ENCODE measurements at places on chromosomes 11 and 22.
A peak's percentile ranks its signal among the peaks of the same experiment; 100 is the strongest.

DNA sequence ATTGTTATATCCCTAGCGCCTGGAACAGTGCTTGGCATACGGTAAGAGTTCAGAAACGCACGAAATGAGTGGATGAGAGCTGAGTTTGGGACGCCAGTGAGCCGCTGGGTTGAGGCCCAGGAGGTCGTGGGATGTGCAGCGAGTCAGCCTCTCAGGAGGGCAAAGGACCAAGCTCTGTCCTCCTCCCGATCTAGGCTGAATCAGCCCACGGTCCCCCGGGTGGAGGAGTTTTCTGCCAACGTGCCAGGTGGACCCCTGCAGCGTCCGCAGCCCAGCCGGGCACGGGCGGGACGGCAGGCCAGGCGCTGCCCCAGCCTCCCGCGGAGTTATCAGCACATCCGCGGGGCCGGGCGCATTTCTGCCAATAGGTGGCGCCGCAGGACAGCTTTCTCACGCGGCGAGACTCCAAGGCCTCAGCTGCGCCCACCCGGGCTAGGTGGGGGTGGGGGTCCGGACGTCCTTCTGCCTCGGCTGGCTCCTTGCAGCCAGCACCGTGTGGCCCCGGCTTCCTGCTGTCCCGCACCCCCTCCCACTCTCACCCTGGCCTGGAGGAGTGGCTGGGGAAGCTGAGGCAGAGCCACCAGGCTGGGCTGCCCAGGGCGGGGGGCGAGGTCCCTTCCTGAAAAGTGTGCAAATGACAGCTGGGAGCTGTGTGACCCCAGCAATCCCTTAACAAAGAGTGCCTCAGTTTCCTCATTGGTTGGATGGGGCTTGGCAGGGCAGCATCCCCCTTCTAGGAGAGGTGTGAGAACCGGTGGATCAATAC is 2.2 kb upstream of the RPS19BP1 start:
- DNase-seq: peak; percentile 78

DNA sequence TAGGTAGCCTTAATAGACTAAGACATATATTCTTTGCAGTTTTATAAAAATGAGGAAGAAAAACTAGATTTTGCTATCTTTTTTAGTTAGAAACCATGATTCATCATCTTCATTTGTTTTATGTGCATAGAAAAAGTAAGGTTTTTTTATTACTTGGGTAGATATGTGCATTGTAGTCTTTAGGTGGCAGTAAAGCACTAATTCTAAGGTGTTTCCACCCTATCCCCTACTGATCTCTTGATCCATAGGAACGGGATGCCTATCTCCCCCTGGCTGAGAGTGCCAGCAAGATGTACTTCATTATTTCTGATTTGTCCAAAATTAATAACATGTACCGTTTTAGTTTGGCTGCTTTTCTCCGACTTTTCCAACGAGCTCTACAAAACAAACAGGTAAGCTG is 148.1 kb downstream of the DYNC2H1 start:
- DNase-seq: no peak

- peak; percentile 22 for DNase-seq
Measured at GRCh38 chr11:13962562-13963168, at the start of gene SPON1. TSS of gene SPON1 (plus strand) at chr11:13962723. CDS start at chr11:13962905, 182 bp downstream.

DNA sequence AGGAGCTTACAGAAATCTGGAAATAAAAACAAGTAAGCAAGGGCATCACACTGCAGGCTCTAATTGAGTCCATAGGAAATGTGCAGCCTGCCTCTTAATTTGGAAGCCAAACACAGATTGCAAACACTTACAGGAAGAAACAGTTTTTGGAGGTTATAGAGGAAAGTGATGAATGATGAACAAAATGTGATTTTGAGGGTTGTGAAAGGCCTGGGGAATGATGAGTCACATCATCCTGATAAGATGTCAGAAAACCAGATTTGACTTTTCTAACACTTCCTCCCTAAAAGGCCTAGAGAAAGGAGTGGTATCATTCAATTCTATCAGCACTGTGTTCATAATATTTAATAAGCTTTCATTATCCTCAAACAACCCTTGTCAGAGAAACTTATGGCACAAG is 96.6 kb upstream of the POU2AF2 start:
- no peak for DNase-seq

DNA sequence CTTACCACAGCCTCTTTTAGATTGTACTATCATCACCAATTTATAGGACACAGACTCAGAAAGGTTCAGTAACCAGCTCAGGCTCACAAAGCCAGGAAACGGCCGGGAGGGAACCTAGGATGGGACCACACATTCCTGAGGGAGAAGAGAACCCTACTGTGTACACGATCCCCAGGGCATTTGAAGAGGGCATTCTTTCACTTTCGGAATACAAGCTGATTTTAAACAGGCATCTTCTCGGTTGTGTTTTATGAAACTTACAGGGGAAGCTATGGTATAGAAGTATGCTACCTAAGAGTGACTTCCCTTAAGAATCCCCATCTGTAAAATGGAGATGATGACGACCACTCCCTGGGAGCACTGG is 19.0 kb downstream of the SMCO4 start:
- no peak for DNase-seq

DNA sequence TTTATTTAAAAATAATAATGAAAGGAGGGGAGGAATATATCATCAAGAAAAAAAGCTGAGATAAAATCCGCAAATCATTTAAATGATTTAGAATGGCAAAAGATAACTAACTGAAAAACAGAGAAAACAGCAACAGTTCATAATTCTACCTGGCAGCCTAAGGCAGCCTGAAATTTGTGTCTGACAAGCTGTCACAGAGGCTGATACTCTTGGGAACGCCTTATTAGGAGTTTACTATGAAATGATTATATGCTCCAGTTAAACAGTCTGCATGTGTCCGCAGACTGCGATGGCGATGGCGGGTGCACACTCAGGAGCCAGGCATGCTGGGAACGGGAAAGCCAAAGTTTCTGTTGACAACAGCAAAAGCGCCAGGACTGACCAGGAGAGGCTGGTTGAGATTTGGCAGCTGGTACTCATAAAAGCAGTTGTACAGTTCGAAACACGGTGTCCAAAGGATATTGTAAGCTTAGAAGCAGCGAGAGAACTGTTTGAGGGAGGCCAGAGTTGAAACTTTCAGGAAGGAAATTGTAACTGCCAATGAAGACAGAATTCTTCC is 172.9 kb upstream of the MPPED2 start:
- no peak for DNase-seq

GRCh38 chr11:65500387-65501185 is 1.7 kb downstream of the MALAT1 start:
- no peak for DNase-seq

DNA sequence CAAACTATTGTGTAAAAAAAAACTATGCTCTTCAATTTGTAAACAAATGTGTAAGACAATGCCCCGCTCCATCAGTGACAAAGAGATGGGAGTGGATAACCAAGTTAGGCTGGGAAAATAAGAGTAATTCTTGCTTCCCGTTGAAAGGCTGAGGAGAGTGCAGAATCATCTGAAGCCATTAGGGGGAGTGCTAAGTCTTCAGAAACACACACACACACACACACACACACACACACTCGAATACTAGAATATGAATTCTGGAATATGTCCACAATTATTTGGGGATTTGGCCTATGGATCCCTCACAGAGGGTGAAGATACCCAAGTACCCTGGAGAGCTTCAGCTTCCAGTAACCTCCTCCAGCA is 27.8 kb upstream of the ROBO3 start:
- no peak for DNase-seq

Data from effector CD4-positive, alpha-beta T cell (primary cell).